ENCODE measurements at places on chromosomes 6 and 20. TPM values are rescaled to one million over a fixed set of nuclear protein-coding genes. Genes with fewer than 3 reads are reported as not detected.

GRCh38 chr6:136030131-136030530 lies 178.6 kb downstream of the PDE7B start:
- DNase-seq, result no peak

GRCh38 chr6:169452117-169452868 lies 198.6 kb upstream of the THBS2 start:
- peak; percentile 65 for DNase-seq

TXLNB gene
- 0.07 TPM for total RNA-seq

POU3F2 gene
- total RNA-seq, result not detected

LINC00237 gene
- not detected for total RNA-seq

DNA sequence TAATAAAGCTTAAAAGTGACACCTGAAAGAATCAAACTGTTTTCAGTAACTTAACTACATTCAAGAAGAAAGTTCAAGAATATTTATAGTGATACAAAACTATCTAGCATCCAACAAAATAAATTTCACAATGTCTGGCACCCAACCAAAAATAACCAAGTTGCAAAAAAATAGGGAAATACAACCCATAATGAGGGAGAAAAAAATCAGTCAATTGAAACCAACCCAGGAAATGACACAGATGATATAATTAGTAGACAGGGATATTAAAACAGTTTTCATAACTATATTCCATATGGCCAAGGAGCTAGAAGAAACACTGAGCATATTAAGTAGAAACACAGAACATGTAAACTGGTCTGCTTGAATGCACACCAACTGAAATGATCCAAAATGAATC lies 120.2 kb upstream of the BEND3 start:
- no peak for DNase-seq

GRCh38 chr6:31878222-31878621 lies 575 bp downstream of the SLC44A4 start:
- DNase-seq, result no peak

DNA sequence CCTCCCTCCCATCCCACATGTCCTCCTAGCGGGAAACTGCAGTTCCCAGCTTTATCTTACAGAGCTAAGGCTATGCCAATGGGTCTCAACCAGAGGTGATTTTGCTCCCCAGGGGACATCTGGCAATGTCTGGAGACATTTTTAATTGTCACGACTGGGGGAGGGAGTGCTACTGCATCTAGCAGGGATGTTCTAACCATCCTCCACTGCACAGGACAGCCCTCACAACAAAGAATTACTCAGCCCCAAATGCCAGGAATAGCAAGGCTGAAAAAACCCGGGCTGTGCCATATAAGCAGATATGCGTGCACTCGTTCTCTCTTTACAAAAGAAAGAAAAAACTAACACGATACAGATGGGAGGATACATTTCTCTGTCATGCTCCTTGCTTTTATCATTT lies 8.5 kb downstream of the MRPS18A start:
- DNase-seq, result no peak

- no peak for DNase-seq
These were observed 579.9 kb downstream of the MMUT start for GRCh38 chr6:48883116-48883515.

DNA sequence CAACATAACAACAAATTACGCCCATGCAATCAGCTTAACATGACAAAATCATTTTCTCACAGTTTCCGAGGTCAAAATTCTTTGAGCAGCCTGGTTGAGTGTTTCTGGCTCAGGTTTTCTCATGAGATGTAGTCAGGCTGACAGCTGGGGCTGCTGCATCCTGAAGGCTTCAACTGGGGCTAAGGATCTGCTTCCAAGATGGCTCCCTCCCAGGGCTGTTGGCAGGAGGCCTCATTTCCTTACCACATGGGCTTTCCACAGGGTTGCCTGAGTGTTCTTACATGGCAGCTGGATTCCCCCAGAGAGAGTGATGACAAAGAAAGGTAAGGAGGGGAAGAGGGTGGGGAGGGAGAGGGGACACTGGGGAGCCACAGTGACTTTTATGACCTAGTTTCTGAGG lies 63.1 kb upstream of the NNAT start:
- no peak for DNase-seq

DNA sequence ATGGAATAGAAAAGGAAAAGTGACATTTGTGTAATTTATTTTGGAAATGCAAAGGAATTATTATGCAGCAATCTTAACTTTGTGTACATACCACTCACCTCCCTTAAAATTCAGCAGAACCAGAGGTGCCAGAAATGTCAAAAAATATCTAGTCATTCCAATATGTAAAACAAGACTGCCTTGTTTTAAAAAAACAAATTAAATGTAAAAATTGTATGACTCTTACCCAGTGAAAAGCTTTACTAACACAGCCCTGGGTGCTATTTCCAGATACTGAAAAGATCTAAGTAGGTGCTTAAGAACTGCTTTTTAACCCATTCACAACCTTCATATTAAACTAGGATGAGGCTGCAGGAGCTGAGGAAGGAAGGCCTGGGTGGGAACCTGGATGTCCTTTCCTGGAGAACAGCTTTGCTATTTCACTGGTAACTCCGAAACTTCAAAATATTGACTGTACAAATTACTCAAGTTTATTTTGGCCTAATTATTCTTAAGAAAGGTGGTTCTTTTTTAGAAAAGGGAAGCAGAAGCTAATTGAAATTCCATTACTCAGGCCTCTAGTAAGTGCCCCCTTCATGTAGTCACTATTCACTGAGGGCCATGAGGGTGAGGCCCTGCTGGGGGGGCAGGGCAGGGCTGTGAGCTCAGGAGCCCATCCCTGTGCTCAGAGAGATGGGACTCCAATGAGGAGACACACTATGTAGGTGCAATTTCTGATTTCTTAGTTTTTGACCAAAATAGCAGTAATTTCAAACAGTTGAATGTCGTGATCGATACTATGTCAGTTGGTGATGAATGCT lies 139.6 kb downstream of the MAP3K4 start:
- no peak for DNase-seq

- DNase-seq, result no peak
These were observed 577 bp downstream of the SASH1 start for GRCh38 chr6:148343047-148343782.

- DNase-seq, result no peak
These were observed 106.7 kb upstream of the FLRT3 start for GRCh38 chr20:14444106-14444505.

KCNG1 gene
- 6.8 TPM for total RNA-seq

GRCh38 chr6:93962566-93962965 lies 543.2 kb upstream of the EPHA7 start:
- DNase-seq, result no peak

- DNase-seq, result peak; percentile 39
These were observed 62.8 kb upstream of the FOXO3 start for GRCh38 chr6:108497883-108498282.

DNA sequence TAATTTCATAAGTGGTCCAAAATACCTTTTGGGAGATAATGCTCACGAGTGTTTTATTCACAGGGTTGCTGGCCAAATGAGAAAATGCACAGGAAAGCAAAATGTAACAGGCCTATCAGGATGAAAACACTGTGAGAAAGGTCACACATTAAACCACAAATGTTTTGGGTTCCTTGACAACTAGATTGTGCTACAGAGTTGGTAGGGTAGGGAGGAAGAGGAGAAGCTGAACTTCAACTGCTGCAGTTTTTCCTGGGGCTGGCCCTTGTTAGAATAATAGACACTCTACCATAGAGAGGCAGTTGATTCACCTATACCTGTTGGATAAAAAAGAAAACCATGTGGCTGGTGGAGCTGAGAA lies 28.1 kb upstream of the PAQR8 start:
- DNase-seq, result no peak

DNA sequence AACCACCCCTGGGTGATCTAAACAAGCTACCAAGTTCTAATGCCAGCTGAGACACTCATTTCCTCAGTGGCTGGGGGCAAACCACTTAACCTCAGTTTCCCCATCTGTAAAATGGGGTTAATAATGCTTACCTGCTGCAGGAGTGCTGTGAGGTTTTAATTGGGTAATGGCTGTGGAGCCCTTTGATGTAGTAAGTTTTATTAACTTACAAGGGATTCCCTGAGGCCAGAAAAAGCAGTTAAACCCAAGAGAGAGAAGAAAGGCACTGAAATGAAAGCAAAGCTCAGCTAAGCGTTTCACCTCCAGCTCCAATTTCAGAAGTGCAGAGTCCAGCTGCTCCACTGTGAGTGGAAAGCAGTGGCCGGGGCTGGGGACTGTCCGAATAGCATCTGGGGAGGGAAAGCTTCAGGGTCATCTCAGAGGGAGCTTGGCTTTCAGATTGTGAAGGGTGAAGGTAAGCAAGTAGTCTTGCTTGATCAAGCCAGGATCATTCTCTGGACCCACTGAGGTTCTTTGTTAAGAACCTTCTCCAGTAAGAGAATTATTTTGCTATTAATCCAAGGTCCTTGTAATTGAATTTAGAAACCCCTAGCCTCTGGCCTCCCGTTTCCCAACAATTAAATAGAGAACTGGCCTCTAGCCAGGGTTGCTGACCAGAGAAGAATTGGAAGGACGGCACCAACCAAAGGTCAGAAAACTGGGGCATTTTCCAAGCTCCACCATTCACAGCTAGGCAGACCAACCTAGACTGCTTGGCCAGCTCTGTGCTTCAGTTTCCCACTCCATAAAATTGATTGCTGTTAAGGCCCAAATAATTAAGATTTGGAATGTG lies 20.9 kb upstream of the TCP11 start:
- no peak for DNase-seq

CDH22 gene
- not detected for total RNA-seq

- DNase-seq, result no peak
These were observed 425.3 kb upstream of the SLC35B3 start for GRCh38 chr6:8860671-8861070.

DNA sequence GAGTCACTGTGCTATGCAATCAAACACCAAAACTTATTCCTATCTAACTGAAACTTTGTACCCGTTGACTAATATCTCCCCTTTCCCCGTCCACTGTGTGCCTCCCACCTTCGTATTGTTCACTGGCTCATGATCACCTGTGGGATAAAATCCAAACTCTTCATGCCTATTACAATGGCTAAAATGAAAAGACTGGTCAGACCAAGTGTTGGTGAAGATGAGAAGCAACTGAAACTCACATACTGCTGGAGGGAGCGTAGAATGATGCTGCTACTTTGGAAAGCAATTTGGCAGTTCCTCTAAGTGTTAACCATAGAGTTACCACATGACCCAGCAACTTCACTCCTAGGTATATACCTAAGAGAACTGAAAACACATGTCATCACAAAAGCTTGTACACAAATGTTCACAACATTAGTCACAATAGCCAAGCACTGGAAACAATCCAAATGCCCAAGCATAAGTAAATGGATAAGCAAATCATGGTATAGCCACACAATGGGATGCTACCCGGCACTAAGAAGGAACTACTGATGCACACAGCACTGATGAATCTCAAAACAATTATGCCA lies 13.1 kb downstream of the RPS10 start:
- DNase-seq, result no peak

PCK1 gene
- total RNA-seq, result 0.19 TPM

DNA sequence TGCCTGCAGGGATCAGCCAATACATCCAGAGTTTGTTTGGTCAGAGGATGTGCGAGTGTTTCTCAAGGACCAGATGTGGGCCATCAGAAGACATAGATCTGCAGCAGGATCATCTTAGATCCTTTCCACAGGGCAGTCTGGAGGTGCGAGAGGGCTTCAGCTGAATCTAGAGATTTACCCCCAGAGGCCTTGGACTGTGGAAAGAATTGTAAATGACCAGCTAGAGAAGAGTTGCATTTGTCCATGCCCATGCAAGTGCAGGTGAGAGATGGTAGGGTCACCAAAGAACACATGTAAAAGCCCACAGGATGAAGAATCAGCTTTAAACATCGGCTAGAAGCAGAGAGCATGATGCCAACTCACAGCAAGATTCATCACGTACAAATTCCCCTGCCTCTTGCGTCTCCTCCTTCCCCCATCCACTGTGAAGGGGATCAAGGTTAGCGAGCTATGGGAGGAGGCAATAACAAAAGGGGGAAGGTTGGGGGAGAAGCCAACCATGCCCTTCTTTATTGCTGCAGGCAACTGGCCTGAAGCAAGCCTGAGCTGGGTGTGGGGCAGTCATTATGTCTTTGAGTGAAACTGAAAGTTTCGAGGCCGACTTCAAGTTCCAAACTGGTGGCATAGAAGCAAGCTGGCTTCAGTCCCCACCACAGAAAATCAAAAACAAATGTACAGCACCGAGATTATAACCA lies 83.5 kb downstream of the SCML4 start:
- no peak for DNase-seq

GRCh38 chr6:129493354-129493902 lies 216.5 kb downstream of the ARHGAP18 start:
- DNase-seq, result no peak

DNA sequence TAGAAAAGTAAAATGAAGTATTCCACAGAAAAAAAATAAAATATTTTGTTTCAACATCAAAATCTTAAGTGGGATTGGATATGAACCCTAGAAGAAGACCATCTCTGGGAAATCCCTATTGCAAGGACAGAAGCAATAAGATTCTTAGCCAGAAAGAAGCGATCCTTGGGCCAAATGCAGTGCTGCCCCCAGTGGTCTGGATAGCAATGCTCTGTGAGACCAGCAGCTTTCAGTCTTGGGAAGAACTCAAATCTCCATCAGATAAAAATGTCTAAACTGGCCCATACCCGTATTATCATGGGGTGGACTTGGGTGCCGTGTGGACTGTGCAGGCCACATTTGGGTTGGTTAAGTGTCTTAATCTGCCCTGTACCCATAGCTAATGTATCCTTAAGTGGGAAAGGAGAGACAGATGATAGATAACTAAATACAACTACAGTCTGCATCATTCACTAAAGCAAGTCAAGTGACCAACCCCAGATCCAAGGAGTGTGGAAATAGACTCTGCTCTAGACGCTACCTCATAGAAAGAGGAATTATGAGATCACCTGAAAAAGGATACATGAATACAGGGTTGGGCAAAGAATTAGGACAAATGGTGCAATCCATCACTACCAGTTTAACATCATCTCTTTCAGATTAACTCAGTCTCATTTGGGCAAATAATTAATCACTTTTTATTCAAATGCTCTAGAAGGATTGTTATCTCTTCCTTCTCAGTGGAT lies 38.9 kb upstream of the SNAP25 start:
- no peak for DNase-seq

DNA sequence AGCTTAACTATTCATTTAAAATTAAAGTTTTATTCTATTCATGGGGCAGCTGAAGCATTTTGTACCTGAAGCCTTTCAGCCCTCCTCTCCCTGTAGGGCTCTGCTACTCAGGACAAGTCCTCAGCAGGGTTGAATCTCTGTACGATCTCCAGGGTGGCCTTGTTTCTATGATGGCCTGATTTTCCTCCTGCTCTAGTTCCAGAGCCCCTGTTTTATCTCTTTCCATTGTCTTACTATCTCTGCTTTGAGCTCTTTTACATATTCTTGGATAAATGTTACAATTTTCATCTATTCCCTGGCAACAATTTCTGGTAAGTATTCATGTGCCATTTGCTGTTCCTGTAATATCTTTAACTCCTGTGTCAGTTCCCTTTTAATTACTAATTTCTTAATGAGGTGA lies 19.8 kb upstream of the MYL9 start:
- no peak for DNase-seq

SUN5 gene
- total RNA-seq, result not detected

DNA sequence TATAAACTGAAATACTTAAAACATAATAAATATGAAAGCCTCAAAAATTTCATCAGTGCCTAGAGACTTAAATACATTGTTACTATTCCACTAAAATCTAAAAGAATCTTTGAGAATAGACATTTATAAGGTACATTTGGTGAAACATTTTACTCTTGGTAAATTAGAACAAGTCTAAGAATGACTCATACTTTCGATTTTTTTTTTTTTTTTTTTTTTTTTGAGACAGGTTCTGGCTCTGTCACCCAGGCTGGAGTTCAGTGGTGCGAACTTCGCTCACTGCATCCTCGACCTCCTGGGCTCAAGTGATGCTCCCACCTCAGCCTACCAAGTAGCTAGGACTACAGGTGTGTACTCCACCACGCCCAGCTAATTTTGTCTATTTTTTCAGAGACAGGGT lies 6.4 kb downstream of the FUCA2 start:
- DNase-seq, result no peak
